ENCODE measurements at places on chromosomes 4 and X.

DNA sequence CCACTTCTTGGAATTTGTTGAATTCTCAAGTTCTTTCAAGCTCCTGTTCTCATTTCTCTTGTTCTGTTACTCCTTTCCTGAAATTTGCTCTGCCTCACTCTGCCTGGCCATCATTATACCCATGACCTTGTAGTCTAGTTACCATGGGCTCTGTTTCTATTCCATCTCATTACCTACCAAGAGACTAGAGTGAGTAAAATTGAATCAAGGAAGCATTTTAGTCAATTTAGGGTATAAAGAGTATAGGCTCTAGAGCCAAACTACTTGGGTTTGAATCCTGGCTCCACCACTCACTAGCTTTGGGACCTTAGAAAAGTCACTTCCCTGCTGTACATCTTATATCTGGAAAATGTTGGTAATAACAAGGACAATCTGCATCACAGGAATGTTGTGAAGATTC lies 2.2 kb downstream of the ALAS2 start:
- DNase-seq, result no peak

DNA sequence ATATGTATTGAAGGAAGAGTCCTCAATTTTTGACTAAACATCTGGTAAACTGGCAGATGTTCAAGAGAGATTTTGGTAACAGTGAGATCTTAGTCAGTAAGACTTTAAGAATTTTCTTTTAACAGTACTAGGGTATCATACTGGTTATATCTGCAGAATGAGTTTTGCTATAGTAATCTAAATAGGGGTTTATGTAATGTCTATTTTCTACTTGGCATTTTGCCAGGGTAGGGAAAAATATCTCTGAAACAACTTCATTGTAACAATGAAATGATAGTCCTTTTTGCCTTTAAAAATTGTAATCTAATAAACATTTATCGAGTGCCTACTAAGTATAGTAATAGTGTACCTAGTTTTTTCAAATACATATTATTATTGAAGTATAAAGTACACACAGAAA lies 32.1 kb downstream of the XK start:
- DNase-seq, result no peak

DNA sequence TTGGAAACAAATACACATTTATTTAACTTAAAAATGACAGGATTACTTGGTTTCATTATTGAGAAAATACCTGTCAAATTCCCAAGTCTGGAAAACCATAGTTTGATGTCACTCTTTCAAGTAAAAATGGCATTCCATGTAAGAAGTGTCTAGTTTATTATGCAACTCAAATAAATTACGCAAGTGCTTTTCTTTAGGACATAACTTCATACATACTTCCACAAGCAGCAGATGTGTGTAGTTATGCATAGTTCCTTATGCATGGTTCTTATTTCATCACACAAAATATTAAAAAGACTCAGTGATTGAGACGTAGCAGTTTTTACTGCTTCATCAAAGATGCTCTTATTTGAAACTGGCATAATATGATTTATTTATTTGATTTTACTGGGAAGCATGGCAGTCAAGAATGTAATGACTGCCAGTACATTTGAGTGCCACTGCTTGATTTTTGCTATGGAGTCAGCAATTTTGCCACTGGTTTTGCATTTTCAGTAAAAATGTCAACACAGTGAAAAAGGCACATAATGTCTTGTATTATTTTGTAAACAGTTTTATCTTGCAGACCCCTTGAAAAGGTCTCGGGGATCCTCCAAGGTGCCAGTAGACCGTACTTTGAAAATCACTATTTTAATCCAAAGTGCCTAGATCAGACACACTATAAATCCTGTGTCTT lies 62.1 kb downstream of the CLCN3 start:
- no peak for DNase-seq

GRCh38 chrX:15373976-15374375 lies 10.2 kb downstream of the VEGFD start:
- DNase-seq, result no peak

DNA sequence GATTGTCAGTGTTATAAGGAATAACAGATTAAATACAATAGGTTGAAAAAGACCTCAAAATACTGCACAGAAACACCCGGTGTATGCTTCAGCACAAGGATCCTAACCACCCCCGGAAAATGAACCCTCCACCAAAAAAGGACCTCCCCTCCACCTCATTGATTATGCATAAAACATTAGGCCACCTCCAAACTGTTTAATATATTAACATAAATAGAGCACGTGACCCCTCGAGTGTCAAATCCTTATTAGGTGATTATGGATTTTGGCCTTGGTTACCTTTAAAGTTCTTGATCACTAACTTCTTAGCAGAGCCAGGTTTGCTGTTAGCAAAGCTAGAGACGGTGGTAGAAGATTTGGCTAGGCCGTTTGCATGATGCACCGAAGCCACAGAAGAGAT lies 958 bp downstream of the CUL4B start:
- DNase-seq, result no peak

DNA sequence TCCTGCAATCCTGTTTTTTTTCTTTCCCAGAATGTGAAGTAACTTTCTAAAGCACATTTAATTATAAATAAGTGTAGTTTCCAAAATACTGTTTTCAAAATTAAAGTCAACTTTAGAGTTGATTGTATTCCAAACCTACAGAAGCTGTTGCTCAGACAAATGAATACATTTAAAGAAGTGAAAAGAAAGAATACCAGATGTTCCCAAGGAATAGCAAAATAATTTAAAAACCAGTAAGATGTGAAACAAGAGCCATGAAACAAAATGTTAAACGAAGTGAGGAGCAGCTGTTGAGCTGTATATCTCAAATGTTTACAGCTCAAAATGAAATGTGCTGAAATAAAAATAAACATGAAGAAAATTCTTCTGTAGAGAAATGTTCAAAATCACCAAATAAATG lies 627.4 kb upstream of the NDST4 start:
- no peak for DNase-seq

GRCh38 chrX:119991005-119991787 lies 47.6 kb upstream of the NKAP start:
- DNase-seq, result no peak

DNA sequence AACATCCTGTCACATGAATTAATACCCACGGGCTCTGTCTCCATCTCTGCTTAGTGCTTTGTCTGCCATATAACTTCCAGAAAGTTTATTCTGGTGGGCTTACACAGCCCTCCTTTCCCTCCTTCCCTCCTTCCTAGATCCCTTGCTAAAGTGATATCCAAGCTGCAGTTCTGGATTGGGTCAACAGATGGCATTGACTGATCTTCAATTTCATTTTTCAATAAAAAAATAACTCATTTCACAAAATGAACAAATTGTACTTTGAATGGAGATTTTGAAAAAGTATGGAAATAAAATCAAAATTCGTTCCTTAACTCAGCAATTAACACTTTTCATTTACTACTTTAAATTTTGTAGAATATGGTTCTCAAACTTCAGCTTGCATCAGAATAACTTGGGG lies 94.9 kb downstream of the NXF2 start:
- no peak for DNase-seq

Measured in stimulated activated CD8-positive, alpha-beta memory T cell treated with anti-CD3 and anti-CD28 coated beads, Interleukin-15, amount 100 ng/mL, for 1 hour (primary cell).